SK-MEL-5 (cell line): ENCODE measurements at places on chromosomes 6 and 20. TPM values are rescaled to one million over a fixed set of nuclear protein-coding genes. Genes with fewer than 3 reads are reported as not detected.
A peak's percentile ranks its signal among the peaks of the same experiment; 100 is the strongest.

DNA sequence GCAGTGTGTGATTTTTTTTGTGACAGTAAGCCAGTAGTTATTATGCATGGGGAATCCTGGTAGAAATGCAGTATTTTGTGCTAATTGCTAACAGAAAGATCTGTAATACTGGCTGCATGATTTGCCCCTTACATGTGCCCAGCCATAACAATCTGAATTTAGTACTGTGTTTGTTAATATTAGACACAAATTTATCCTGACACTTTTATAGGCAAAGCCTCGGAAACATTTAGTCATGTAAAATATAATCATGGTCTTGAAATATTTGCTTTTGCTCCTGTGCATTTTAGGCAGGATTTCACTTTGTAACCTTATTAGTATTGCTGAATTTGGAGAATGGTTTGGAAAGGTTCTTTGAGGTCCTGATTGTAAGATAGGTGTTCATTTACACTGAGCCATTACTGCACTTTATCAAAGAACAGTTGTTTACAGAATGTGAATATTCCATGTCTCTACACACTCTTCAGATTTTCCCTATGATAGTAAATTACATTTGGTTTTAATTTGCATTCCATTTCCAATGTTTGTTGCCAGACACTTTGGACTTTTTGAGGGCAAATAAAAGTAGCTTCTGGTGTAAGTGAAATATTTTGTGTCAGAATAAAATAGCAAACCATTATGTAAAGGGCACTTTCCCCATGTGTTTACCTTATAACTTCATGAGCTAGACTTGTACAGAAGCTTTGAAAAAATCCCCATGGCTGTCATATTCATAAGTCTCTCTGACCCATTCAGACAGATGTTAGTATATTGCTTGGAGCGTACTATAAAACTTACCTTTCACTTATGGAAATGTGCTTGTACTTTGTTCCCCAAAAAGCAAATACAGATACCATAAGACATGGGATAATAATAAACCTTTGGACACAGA lies 349.9 kb downstream of the ARHGAP18 start:
- DNase-seq, result no peak

- DNase-seq, result no peak
These were observed 15.0 kb upstream of the DSE start for GRCh38 chr6:116355796-116356195.

GRCh38 chr6:134523903-134524650 lies 206.2 kb upstream of the SGK1 start:
- no peak for DNase-seq

GRCh38 chr20:24160563-24161281 lies 172.1 kb upstream of the GGTLC1 start:
- DNase-seq, result peak; percentile 74

SMLR1 gene
- total RNA-seq, result not detected in 2 replicates

DNA sequence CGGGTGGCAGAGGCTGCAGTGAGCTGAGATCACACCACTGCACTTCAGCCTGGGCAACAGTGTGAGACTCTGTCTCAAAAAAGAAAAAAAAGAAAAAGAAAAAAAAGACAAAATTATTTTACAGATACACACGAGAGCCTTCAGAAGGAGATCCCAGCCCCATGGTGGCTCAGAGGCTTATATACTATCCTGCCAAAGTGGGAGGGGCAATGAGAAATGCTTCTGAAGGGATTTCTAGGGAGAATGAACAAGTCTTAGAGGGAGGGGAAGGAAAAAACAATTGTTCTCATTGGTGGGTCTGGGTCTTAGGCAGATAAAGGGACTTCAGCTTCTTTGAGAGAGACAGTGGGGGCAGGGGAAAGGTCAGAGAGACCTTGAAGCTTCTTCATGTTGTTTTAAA lies 76.8 kb downstream of the BANF2 start:
- no peak for DNase-seq

GRCh38 chr20:23326774-23327173 lies 23.8 kb upstream of the NXT1 start:
- no peak for DNase-seq

DNA sequence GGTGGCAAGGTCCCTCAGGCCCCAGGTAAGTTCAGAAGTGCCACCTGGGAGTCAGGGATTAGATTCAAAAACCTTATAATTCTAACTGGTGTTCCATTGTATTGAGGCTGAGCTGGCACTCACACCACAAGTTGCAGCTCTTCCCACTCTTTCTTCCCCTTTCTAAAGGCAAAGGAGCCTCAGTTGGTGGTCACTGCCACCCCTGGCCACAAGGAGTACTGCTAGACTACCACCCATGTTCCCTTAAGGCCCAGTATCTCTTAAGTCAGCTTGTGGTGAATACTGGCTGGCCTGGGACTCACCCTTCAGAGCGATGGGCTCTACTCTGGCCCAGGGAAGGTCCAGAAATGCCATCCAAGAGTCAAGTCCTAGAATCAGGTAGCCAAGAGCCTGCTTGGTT lies 421.1 kb upstream of the KHDRBS2 start:
- DNase-seq, result peak; percentile 1

- no peak for DNase-seq
These were observed 372.1 kb upstream of the HS3ST5 start for GRCh38 chr6:114714836-114715507.

AGER gene
- total RNA-seq, result 0.35 and 0.85 TPM in 2 replicates

GRCh38 chr6:35086282-35086632 lies 54.9 kb downstream of the TCP11 start:
- DNase-seq, result no peak

DNA sequence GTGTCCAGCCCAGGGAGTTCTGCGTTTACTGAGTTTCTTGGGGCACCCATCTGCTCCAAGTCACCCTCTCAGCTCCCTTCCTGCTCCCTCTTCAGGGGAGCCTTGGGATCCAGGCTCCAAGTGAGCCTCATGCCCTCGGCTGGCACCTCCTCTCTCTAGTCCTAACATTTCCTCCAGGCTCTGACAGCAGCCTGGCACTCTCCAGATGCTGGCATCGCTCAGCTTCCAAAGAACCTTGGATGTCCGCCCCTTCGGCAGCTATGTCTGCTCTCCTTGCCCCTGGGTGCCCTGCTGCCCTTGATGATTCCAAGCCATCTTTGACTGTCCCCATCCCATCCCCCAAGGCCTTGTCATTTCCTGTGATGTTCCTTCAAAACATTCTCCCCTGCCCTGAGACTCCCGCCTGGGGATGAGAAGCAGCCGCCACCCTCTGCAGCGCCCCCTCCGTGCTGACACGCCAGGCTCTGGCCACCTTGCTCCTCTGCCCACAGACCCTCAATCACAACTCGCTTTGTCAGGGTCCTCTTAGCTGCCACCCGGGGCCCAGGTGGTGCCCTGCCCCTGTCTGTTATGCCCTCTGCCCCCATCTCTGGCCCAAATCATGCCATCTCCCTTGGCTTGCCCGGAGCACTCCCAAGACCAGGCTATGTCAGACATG lies 6.6 kb upstream of the GFRA4 start:
- no peak for DNase-seq

PBOV1 gene
- not detected in 2 replicates for total RNA-seq
